ENCODE measurements at places on chromosomes 6 and 20.

DNA sequence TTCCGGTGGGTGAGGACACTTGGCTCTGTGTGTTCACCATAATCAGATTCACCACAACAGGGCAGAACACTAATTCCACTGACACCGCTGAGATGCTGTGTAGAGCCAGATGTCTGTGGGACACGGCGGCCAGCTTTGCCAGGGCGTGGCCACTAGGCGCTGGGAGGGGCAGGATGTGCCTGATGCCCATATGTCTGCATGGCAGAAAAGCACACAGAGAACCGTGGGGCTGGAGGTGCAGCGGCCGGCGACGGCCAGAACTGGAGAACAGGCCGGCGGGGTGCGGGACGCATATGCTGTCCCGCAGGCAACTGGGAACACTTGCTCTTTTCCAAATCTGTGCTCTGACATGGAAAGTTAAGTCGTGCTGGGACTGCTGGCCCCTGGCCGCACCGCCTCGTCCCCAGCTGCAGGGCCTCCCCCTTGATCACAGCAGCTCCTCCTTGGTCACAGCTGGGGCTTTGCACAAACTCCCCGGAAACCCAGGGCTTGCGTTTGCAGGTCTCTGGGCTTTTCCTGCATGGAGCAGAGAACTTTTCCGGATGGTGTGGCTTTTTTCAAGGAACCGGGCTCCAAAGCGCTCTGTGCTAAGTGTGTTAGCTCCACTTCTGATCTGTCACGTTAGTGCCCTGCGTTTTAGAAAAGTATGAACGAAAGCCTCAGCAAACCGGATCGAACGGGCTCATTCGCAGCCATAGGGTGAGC, 31.1 kb downstream of the NTSR1 start:
- peak; percentile 30 for DNase-seq

- DNase-seq: no peak
Observed at GRCh38 chr20:32385541-32385940, 27.4 kb downstream of the ASXL1 start.

- no peak for DNase-seq
Observed at GRCh38 chr6:142726616-142727015, 218.4 kb downstream of the HIVEP2 start.

GRCh38 chr20:48597521-48598302, 230.1 kb downstream of the PREX1 start:
- DNase-seq: no peak

- DNase-seq: no peak
Observed at GRCh38 chr6:45896783-45897441, 118.7 kb downstream of the CLIC5 start.
